T-helper 9 cell (primary cell): ENCODE measurements at places on chromosomes 5 and 9.

- DNase-seq = no peak
Measured at GRCh38 chr5:127947941-127948340, 135.6 kb upstream of the SLC12A2 start.

GRCh38 chr5:150596826-150597225 lies 43.6 kb upstream of the SYNPO start:
- no peak for DNase-seq

GRCh38 chr9:77751341-77752091 lies 103.4 kb upstream of the GNA14 start:
- no peak for DNase-seq

DNA sequence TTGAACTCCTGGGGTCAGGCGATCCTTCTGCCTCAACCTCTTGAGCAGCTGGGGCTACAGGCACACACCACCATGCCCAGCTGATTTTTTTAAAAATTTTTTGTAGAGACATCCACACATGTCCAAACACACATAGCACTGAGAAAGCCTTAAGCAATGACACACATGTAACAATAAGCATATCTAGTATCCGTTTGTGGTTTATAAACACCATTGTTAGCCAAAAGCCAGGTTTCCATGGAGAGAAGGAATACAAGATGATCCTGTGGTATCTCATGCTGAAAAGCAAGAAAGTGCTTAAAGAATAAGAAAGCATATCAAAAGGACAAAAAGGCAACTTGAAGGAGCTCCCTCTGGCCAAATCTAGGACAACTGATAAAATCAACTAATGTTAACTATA lies 29.7 kb upstream of the SLC1A3 start:
- DNase-seq = no peak

DNA sequence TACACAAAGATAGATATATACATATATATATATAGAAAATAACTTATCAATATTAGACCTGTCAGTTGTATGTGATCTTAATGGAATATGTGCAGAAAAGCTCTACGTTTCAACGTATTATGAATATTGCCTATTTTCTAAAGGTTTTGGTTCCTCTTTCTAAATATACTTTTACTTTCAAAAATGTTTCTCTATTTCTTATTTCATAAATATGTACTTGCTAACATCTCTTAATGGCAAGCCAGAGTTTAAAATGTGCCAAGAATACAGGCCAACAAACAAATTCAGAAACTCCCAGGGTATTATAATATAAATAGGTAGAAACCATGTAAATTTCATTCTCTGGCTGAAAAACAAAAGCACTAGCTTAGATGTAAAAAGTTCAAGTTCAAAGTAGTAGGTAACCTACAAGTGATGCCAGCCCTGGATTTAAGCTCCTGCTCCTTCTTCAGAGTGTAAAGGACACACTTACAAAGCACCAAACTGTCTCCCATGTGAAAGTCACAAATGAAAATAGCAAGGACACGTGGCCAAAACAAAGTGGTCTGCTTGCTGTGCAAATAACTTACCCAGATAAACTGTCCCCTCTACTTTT lies 685.1 kb upstream of the DMAC1 start:
- DNase-seq = no peak
